Hematopoietic multipotent progenitor cell treated with erythropoietin and hydrocortisone succinate and interleukin-3 and kit ligand, for 17 days (in vitro differentiated cells): ENCODE measurements at places on chromosomes 5 and 9.

DNA sequence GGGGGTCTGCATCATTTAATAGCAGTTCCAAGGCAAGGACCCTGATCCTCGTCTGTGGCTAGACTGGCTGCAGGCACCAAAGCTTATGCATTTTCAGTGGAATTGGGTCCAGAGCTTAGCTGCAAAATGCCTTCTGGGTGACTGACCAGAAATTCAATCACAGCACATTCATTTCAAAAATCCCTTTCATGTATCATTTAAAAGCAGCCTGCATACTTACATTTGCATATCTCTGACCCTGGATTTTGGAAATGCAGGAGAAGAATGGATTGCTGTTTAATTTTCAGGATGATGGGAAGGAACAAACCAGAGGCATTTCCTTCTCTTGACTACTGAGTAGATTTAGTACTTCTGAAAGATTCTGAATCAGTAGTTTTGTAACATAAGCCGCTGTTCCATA is 122.8 kb downstream of the PPP2R2B start:
- DNase-seq = no peak

GRCh38 chr5:151709109-151709735 is 22.5 kb upstream of the SPARC start:
- no peak for DNase-seq

DNA sequence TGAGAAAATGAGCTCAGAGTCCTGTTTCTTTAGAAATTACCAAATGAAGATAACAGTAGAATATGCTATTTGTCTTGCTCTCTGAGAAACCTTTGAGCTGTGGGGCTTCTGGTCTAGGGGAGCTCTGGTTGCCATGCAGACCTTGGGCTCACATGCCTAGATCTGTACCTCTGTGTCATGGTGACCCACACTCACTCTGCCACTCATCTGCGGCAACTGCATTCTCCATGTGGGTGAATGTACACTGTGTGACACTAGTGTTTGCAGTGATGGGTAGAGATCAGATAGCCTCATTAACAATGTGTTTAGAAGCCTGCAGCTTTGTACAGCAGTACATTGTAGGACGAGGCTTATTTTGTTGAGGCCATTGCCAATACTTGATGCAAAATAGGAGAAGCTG is 521.2 kb downstream of the CHSY3 start:
- no peak for DNase-seq

DNA sequence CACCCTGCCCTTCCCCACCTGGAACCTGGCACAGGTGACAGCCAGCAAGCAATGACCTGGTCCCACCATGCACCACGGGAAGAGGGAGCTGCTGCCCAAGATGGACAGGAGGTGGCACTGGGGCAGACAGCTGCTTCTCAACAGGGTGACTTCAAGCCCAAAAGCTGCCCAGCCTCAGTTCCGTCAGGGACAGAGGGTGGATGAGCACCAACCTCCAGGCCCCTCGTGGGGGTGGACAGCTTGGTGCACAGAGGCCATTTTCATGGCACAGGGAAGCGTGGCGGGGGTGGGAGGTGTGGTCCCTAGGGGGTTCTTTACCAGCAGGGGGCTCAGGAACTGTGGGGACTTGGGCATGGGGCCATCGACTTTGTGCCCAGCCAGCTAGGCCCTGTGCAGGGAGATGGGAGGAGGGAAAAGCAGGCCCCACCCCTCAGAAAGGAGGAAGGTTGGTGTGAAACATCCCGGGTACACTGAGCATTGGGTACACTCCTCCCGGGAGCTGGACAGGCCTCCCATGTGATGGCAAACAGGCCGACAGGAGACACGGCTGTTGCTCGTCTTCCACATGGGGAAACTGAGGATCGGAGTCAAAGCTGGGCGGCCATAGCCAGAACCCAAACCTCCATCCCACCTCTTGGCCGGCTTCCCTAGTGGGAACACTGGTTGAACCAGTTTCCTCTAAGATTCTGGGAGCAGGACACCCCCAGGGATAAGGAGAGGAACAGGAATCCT is 1.9 kb downstream of the CEL start:
- DNase-seq = no peak

GRCh38 chr5:37478121-37478894 is 99.2 kb downstream of the WDR70 start:
- no peak for DNase-seq

DNA sequence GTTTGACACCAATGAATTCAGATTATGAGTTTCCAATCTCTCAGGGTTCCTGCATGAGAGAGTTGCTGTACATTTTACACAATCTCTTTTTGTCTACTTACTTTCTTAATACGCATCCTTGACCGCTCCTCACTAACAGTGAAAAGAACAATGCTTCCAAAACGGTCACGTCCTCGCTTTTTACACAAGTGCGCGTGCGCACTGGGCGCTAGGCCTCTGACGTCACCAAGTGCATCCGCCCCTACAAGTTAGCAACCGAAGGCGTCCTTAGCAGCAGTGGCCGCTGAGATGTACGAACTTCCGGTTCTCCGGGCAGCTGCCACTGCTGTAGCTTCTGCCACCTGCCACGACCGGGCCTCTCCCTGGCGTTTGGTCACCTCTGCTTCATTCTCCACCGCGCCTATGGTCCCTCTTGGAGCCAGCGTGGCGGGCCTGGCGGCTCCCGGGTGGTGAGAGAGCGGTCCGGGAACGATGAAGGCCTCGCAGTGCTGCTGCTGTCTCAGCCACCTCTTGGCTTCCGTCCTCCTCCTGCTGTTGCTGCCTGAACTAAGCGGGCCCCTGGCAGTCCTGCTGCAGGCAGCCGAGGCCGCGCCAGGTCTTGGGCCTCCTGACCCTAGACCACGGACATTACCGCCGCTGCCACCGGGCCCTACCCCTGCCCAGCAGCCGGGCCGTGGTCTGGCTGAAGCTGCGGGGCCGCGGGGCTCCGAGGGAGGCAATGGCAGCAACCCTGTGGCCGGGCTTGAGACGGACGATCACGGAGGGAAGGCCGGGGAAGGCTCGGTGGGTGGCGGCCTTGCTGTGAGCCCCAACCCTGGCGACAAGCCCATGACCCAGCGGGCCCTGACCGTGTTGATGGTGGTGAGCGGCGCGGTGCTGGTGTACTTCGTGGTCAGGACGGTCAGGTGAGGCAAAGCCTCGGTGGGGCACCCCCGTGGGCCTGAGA is at the start of gene FAM174A:
TSS of gene FAM174A (plus strand) at position 315 of the 946 bp plus-strand sequence. CDS start at position 472, 157 bp downstream.
- peak; percentile 95 for DNase-seq

- DNase-seq = no peak
Measured at GRCh38 chr5:167861129-167861927, 430.1 kb upstream of the WWC1 start.

- no peak for DNase-seq
Measured at GRCh38 chr9:84858364-84858763, 188.8 kb downstream of the NTRK2 start.

- DNase-seq = no peak
Measured at GRCh38 chr9:89179895-89180734, 1.5 kb upstream of the SHC3 start.
